Natural killer cell treated with Interleukin-12 subunit alpha and Interleukin-12 subunit beta and Interleukin-15 and Interleukin-18, amount 100 ng/mL, for 72 hours (primary cell): ENCODE measurements at places on chromosomes 2 and 18.

GRCh38 chr2:239934571-239935171 lies 90.5 kb downstream of the NDUFA10 start:
- no peak for DNase-seq

GRCh38 chr18:47151439-47151838 lies 1.1 kb upstream of the HDHD2 start:
- no peak for DNase-seq

DNA sequence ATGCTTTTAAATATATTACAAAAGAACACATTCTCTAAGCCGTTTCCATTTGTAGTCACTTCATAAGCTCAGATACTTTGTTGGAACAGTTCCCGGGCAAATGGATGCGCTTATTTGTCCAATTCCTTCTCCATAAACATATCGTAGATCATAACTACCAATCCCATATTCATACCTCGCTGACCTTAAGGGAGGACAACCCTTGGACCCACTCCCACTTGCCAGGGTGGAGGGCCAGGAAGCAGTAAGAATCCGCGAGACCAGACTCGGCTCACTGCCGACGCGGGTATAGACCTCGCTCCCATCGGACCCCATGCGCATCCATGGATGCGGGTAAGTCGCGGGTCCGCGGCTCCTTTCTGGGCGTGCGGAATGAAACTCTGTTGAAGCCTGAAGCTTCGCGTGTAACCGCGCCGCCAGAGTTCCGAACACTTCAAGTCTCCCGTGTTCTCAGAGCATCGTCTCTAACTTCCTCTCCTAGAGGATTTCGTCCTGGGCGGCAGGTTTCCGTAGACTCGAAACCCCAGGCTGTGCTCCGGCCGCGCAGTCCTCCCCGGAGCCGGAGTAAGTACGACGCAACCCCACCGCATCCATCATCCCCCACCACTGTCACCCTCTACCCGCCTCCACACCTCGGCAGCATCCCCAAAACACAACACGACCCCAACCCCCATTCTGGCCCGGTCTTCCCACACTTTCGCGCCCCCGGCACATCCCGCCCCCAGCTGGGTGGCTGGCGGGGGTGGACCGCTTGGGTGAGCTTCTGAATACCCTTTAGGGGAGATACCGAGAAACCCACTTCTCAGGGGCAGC lies 1.1 kb downstream of the DSC3 start:
- DNase-seq = no peak

DNA sequence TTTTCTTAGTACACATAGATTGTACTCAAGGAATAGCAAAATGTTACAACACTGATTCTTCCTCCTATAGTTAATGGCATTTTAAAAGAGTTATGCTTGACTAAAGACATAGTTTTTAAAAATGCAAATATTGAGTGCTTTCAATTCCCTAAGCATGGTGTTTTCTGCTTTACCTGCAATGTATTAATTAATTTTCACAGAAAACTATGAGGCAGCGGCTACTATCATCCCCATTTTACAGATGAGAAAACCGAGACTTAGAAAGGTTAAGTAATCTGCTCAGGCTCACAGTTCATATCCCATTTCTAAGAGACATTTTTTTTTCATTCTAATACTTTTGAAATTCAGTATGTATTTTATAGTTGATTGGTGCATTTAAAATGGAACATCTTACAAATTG lies 38.0 kb downstream of the BMP10 start:
- no peak for DNase-seq

DNA sequence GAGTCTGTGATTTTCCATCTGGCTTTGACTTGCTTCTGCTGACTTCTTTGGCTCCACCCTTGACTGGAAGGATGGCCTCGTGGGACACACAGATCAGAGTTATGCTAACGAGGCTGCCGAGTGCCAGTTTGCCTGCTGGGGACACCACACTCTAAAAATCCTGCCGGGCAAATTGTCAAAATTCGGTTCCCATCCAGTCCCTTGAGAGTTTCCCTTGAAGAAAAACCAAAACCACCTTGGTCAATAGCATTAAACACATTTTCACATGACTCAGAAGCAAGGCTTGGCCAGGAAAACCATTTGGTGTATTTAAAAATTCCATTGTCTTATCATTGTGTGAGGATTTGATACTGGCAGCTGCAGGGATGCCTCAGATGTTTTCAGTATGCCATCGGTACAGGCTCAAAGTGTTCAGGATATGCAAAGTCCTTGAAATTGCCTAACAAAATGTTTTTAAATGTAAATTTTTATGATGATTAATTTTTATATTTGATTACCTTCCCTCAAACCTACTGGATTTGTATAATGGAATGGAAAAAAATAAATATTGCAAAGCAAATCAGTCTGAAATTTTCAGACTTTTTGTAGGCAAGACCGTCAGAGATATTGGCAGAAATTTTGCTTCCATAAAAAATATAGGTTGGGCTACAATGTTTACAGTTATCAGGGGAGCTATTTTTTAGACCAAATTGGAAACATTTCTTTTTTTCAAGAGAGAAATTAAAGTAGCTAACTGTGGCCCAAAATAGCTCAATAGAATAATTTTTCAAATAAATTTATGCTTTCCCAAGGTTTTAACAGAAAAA lies 41.6 kb downstream of the KCNE4 start:
- DNase-seq = no peak

GRCh38 chr18:36518839-36519238 lies 221.3 kb downstream of the FHOD3 start:
- DNase-seq = no peak

DNA sequence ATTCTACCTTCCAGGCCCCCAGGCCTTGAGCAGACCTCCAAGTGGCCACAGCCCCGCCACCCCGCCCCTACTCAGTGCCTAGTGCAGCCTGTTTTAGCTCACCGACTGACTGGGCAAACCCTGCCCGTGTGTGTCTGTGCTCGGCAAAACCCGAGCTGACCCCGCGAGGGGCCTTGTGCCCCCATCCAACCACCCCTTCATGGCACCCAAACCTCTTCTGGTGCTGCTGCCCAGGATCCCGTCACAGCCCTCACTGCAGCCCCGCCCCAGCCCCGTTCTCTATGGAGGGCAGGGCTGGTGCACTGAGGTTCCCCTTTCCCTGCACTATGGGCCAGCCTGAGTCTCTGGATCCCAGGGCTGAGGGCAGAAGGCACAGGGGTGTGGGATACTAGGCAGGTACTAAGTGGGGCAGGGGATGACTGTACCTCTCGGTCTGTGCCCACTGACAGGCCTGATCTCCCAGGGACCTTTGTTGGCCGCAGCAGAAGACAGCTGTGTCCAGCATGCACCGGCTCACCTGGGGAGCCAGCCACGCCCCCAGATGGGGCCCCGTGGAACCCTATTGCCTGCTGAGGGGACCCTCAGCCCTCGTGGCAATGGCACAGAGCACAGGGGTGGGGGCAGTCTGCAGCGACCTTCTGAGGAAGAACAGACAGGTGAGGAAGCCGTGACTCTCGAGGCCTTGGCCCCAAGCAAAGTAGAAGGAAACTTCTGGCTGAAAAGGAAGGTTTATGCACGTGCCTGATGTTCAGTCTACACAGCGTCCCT lies 69.9 kb upstream of the OTOS start:
- no peak for DNase-seq

GRCh38 chr2:217076058-217076435 lies 216.2 kb upstream of the TNP1 start:
- DNase-seq = no peak

- no peak for DNase-seq
Observed at GRCh38 chr2:226396541-226396940, 403.1 kb downstream of the IRS1 start.
